ENCODE measurements at places on chromosomes 6 and 20. TPM values are rescaled to one million over a fixed set of nuclear protein-coding genes. Genes with fewer than 3 reads are reported as not detected.

Gene C6orf58
- not detected for total RNA-seq

Gene SLC29A1
- total RNA-seq: 54.1 TPM

Gene ZNF334
- not detected for total RNA-seq

Gene POU5F1
- total RNA-seq: 0.86 TPM

Gene PDYN
- total RNA-seq: not detected

Gene OOEP
- total RNA-seq: not detected

Gene POPDC3
- not detected for total RNA-seq

Gene TAGAP
- 22.7 TPM for total RNA-seq

Gene RIPOR2
- 28.9 TPM for total RNA-seq

Gene SPINT4
- total RNA-seq: not detected

Gene MLN
- total RNA-seq: not detected

DNA sequence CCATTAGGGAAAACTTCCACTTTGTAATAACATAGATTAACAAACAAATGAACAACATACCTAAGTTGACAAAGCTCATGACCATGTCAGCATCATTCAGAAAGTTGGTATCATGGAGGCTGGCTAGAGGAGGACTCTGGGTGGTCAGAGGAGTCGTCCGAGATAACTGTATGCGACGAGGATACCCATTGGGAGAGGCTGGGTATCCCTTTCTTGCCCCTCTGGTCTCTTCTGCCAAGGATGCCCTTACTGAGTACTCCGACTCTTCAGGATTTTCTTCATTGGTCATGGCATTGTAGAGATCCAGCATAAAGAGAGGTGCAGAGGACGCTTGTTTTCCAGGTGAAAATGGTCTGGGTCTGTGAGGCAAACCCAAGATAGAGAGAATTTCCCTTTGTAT, 1.1 kb downstream of the BMP5 start:
- DNase-seq: no peak

DNA sequence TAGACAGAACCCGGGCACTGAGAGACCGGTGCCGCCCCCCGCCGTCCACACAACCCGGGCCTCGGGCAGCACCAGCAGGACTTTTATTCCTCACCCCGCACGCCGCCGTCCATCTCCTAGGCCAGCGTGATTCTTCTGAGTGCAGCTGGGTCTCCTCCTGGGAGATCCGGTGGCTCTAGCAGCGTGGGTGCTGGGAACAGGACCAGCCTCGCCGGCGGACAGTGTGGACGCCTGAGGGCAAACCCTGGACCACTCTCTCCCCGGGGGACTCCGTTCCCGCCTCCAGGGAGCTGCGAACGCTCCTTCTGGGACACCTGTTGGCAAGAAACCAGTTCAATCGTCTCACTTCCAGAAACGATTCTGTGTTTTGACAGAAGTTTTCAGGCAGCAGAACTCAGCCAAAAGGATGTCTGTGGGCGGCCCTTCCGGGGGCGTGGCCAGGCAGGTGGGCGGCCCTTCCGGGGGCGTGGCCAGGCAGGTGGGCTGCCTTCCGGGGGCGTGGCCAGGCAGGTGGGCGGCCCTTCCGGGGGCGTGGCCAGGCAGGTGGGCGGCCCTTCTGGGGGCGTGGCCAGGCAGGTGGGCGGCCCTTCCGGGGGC, 130.7 kb downstream of the DLL1 start:
- DNase-seq: peak; percentile 68

- no peak for DNase-seq
Observed at GRCh38 chr6:116883005-116883404, 6.0 kb downstream of the RFX6 start.

DNA sequence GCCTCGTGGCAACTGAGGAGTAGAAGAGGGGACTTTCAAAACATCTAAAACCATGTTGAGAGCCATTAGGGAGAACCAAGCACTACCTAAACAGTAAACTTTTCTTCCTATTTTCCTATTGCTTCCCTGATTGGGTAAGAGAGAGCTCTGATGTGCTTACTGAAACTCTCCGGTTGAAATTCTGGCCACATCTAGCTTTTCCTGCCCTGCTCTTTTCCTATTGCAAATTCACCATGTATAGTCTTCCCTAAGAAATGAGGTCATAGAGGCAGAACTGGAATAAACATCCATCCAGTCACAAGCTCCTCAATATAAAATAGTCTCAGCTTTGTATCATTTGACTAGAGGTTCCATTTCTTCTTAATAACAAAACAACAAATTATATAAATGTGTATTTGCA, 199.5 kb upstream of the CNR1 start:
- DNase-seq: no peak

DNA sequence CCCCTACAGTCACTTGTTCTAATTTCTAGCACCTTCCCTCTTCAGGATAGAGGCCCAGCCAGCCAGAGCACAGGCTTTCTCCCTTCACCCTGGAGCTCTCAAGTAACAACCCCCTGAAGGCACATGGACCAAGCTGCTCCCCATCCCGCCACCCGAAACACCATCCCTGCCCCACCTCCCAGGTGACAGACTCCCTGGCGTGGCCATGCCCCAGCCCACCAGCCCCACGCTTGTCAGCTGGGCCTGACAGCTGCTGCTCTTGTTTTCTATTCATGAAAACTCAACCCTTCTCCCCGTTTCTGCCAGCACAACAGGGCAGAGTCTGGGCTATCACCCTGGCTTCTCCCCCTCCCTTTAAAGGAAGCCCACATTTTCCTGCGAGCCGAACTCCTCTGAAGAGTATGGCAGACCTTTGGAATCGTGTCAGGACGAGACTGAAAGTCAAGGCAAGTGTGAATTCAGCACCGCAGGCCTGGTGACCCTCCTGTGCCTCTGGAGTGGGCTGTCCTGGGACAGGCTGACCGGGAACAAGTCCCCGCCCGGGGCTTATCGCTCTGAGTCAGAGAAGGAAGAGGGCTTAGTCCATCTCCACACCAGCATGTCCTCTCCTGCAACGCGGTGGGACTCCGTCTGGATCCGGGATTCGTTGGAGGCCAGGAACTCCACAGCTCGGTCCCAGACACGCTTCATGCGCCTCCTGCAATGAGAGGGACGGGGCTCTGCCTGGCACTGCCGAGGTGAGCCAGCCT, 16.7 kb downstream of the LEMD2 start:
- DNase-seq: no peak

DNA sequence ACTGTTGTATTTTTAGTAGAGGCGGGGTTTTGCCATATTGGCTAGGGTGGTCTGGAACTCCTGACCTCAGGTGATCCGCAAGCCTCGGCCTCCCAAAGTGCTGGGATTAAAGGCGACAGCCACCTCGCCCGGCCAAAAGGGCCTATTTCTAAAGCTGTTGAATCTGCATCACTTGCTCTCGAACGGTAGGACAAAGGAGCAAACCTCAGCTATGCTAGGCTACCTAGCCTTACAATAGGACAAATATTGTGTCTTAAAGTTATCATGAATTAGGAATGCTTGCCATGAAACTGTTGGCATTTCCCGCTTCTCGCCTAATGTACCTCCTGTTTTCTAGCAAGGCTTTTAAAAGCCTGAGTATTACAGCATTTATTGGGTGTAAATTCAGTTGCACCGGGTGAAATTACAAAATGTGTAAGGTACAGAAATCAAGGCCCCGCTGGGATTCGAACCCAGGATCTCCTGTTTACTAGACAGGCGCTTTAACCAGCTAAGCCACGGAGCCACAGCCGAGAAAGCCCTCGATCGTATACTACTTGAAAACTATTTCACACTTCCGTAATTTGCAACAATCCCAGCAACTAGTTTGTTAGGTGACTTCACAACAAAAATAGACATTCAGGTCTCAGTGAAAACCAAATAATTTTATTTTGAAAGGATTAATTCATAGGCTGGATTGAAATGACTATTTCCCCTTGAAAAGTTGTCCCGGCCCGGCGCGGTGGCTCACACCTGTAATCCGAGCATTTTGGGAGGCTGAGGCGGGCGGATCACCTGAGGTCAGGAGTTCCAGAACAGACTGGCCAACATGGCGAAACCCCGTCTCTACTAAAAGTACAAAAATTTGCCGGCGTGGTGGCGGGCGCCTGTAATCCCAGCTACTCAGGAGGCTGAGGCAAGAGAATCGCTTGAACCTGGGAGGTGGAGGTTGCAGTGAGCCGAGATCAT, 211.6 kb upstream of the ZNF184 start:
- peak; percentile 28 for DNase-seq

DNA sequence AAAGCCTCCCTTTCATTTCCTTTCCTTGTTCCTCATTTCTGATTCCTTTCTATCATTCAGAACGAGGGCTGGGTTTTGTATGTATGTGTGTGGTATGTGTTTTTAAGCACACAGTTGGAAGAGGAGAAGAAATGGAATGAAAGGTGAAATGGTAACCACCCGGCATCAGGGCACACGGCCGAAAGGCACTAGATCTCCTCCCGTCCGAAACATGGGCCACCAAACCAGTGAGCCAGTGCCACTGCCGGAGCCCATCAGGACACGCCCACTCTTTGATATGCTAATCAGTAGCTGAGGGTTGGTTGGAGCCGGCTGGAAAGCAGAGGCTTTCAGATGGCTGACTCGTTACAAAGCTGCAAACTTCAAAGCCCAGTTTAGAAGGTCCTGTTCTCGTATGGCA, 228.6 kb upstream of the JARID2 start:
- DNase-seq: no peak

DNA sequence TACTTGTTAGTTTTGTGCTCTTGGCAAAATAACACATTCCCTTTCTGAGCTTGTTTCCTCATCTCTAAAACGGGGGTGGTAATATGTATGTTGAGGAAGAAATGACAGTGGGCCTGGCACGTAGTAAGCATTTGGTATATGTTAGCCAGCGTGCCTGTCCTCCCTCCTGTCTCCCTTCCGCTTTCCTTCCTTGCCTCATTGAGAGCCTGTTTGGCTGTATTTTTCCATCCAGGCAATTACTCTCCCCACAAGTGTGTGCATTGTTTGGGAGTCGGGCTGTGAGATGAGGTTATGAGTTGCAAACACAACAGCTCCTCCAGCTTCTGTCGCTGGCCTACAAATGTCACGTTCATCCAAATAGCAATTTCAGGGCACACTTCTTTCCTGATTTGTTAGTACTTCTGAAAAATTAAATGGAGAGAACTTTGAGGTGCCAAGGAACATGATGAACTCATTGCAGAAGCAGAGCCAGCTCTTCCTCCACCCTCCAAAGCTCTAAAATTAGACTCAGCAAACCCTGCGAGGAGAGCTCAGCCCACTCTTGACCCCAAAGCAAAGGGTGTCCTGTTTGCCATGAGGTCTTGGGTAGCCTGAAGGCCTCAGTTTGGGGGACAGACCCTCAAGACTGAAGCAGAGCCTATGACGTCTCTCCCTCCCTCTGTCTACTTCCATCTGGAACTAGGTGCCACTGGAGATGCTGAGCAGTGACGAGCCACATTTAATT, 50.7 kb upstream of the TOX2 start:
- DNase-seq: no peak

DNA sequence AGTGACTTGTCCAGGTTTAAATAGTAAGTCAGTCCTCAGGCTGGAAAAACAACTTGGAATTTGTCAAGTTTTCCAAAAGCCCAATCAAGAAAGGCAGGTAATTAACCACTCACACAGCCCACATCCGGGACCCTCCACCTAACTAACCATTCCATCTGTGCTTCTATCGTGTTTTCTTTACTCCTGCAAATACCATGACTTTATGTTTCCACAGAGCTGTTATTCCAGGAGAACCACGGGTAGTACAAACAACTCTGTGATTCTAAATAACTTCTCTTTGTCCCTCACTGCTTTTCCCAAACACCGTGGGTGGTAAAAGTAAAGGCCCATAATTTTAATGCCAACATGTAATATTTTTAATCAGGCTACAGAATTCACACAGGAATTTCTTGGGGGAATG, 49.6 kb upstream of the NT5E start:
- DNase-seq: no peak

- no peak for DNase-seq
Observed at GRCh38 chr6:72864799-72865198, 242.9 kb downstream of the KCNQ5 start.

- DNase-seq: no peak
Observed at GRCh38 chr6:54093326-54093948, 17.8 kb upstream of the MLIP start.
